ENCODE measurements at places on chromosomes 12 and 14. TPM values are rescaled to one million over a fixed set of nuclear protein-coding genes. Genes with fewer than 3 reads are reported as not detected.

DNA sequence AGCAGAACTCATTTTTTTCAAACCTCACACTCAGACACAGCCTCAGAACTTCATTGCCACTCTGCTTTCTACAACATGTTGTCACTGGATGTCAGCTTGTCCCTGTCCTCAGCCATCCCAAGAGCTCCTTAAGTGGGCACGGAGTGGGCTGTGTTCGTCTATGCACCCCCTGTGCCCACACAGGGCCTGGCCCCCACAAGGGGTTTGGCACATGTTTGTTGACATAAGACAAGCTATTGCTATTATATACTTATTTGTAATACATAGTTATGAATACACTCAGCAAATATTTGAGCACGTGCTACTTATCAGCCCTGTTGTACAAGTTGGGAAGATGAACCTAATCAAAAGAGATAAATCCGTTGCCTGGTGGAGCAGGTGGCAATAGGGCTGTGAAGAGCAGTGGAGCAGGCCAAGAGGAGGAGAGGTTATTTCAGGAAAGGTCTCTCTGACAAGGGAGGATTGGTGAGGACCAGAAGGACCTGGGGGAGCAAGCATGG, 4.3 kb upstream of the BDKRB1 start:
- peaks cover 17% of the 10 kb centered on the region for H3K27me3 ChIP-seq
- no peak overlapping the region for H3K4me3 ChIP-seq
- DNase-seq: no peak
- no peaks in the 10 kb centered on the region for H3K36me3 ChIP-seq
- no peaks in the 10 kb centered on the region for H3K4me1 ChIP-seq

- H3K27me3 ChIP-seq: no peaks in the 10 kb centered on the region
- no peaks in the 10 kb centered on the region for H3K4me1 ChIP-seq
- H3K27ac ChIP-seq: no peak overlapping the region
- no peaks in the 10 kb centered on the region for H3K36me3 ChIP-seq
- no peak overlapping the region for H3K4me3 ChIP-seq
Measured at GRCh38 chr14:84080944-84081343, 1449.0 kb upstream of the FLRT2 start.

DIO2 gene
- 0.41 TPM for total RNA-seq

CPM gene
- not detected for total RNA-seq

GRCh38 chr14:26330982-26331381, 266.9 kb downstream of the NOVA1 start:
- no peaks in the 10 kb centered on the region for H3K4me1 ChIP-seq
- no peaks in the 10 kb centered on the region for H3K36me3 ChIP-seq

DNA sequence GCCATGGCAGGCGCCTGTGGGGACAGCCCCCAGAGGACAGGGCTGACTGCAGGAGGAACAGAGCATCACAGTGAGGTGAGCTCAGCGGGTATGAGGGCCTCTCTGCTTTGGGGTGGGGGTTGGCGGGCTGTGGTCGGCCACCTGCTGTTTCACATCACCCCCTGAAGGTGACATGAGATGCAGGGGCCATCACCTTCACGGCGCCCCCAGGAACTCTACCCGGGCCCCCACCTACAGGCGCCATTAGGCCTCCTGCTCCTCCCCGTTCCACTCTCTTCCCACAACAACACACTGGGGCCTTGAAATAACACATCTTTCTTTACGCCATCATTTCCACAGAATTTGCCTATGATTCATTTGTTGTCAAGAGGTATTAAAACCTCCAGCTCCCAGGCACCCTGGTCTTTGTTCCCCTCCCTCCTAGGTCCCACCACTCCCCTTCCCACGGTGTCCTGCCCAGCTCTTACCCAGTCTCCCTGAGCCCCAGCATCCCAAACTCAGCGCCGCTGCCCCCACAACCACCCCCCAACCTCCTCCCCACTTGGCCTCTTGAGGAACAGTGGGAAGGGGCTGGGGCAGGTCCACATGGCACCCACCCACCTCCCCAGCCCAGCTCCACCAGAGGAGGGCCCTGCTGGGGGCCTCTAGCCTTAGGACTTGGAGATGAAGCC, 12.7 kb upstream of the HDAC7 start:
- peaks cover 38% of the 10 kb centered on the region for H3K4me1 ChIP-seq
- H3K4me3 ChIP-seq: no peak overlapping the region
- no peaks in the 10 kb centered on the region for H3K36me3 ChIP-seq
- DNase-seq: no peak
- H3K27ac ChIP-seq: no peak overlapping the region
- no peaks in the 10 kb centered on the region for H3K27me3 ChIP-seq

DNA sequence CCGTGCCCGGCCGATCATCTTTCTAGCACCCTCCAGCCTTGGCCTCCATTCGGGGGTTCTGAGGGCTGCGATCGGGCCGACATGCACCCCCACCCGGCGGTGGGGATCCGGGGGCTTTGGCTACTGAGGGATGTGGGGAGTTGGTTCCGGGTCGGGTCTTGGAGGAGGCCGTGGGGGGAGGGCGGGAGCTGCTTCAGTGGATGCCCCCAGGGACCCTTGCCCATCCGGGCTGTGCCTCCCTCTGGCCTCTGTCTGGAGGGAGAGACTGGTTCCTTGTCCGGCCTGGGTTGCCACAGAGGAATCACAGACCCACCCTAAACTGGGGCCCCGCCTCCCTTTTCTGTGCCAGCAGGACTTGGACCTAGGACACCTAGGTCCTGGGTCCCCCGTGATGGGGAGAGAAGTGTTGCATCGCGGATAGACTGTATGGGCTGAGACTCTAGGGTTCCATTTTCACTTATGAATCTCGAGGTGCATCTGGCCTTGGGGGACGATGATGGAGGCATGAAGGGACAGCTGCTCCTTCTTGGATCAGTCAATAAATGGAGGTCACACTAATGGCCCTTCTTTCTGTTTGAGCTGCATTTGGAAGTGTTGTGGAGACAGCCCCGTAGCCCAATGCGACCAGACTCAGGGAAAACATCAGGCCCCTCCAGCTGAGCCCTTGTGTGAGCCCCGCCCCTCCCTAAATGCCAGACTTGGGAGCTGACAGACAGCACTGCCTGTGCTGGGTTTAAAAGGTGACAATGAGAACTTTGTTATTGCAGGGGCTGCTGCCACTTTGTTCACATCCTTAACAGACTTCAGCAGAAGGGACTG, 577 bp downstream of the DTX3 start:
- peak overlapping the region; percentile 82 for H3K27ac ChIP-seq
- no peak for DNase-seq
- H3K27me3 ChIP-seq: no peaks in the 10 kb centered on the region
- peak overlapping the region; percentile 95 for H3K4me3 ChIP-seq
- H3K4me1 ChIP-seq: peaks cover 37% of the 10 kb centered on the region
- H3K36me3 ChIP-seq: peaks cover 19% of the 10 kb centered on the region

DNA sequence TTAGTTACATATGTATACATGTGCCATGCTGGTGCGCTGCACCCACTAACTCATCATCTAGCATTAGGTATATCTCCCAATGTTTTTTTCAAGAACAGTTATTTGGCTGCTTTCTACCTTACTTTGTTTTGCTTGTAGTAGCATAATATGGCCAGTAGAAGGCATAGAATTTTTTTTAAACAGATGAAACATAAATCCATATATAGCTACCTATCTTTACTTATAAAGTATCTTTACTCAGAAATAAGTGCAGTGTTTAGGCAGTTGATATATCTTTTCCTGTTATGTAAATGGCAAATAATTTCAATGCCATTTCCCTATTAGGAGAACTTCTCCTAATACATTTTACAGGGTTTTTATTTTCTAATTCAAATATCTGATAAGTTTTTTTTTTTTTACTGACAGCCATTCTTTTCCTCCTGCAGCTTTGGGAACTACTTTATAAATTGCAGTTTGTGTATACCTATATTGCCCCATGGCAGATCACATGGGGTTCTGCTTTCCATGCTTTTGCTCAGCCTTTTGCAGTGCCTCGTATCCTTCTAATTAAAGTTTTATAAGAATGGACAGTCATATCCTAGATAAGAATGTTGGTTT, 143.1 kb downstream of the PCNX1 start:
- H3K4me1 ChIP-seq: peaks cover 11% of the 10 kb centered on the region
- H3K27ac ChIP-seq: no peak overlapping the region

GRCh38 chr12:128994856-128995255, 141.6 kb downstream of the GLT1D1 start:
- no peaks in the 10 kb centered on the region for H3K27me3 ChIP-seq
- H3K27ac ChIP-seq: no peak overlapping the region
- H3K36me3 ChIP-seq: no peaks in the 10 kb centered on the region
- no peaks in the 10 kb centered on the region for H3K4me1 ChIP-seq

RIN3 gene
- total RNA-seq: 12.1 TPM

- peaks cover 14% of the 10 kb centered on the region for H3K27me3 ChIP-seq
- H3K36me3 ChIP-seq: no peaks in the 10 kb centered on the region
- no peak for DNase-seq
Measured at GRCh38 chr12:68559246-68559645, 51.5 kb upstream of the RAP1B start.

DNA sequence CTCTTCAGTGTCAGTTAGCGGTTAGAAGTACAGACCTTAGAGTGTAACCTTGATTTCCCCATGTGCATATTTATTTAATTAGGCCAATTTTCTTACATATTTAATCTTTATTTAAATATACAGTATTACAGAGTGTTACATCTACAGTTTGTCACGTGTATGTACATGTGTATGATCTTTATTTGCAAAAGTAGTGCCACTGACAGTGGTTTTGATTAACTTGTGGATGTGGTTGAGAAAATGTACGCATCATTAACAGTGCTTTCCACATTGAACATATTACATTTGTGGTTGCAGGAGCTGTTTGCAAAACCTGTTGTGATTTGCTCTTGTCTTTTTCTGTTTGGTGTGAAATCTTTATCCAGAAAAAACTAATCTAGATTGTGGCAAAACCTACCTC, 535.5 kb downstream of the FLRT2 start:
- no peaks in the 10 kb centered on the region for H3K36me3 ChIP-seq
- H3K27me3 ChIP-seq: no peaks in the 10 kb centered on the region
- no peak for DNase-seq
- no peak overlapping the region for H3K4me3 ChIP-seq

DNA sequence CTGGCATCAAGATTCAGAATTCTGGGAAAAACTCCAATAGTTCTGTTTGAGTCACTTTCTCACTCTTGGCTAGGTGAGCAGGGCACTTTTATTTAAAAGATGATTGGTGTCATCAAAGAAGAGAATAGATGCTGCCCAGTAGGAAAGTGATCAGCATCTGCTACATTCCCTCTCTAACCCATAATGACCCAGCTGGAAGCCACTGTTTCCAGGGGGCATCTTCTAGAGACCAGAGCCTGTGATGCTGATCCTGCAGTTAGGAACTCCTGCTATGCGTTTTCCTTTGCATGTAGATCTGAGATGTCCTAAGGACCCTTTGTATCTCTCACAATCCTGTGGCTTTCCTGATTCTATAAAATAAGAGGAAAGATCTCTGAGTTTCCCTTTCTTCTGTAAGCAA, 79.9 kb upstream of the TMTC1 start:
- peaks cover 3% of the 10 kb centered on the region for H3K27me3 ChIP-seq
- no peaks in the 10 kb centered on the region for H3K36me3 ChIP-seq
- H3K4me3 ChIP-seq: no peak overlapping the region
- no peak for DNase-seq
- H3K27ac ChIP-seq: no peak overlapping the region

DNA sequence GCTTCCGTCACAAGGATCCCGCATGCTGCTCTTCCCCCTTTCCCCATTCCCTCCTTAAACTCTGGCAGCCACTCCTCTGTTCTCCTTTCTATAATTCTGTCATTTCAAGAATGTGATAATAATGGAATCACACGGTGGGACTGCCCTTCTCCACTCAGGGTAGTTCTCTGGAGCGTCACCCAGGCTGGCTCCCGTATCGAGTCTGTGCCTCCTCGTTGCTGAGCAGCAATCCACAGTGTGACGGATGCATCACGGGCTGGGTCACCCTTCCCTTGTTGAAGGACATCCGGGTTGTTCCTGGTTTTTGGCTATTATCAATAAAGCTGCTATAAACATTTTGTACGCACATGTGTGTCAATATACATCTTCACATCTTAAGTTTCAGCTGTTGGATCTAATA, 5.7 kb upstream of the SYNE3 start:
- H3K27ac ChIP-seq: no peak overlapping the region
- no peak for DNase-seq
- peaks cover 31% of the 10 kb centered on the region for H3K27me3 ChIP-seq
- no peaks in the 10 kb centered on the region for H3K36me3 ChIP-seq
- no peak overlapping the region for H3K4me3 ChIP-seq

DNA sequence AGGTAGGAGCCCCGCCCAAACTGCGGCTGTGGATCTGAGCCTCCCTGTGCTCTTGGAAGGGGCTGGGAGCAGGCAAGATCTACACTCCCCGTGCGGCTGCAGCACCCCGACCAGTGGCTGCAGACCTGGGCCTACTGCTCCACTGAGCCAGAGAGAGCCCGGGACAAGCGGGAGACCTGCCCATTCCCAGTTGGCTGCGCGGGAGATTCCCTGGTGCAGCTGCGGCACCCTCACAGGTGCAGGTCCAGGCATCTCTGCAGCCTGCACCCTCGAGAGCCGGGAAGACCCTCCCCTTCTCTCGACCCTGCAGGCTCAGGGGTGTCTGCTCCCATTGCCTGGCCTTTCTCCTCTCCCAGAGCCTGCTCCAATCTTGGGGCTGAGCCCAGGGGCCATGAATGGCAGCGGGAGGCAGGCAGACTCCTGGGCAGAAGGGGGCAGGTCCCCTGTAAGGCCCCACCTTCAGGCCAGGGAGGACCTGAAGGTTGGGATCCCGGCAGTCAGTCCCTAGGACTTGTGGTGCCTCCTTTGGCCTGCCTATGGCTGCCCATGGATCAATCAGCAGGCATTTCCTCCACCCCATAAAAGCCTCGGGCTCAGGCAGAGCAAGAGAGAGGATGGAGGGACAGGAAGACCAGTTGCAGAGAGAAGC, 8.8 kb upstream of the A2M start:
- H3K36me3 ChIP-seq: no peaks in the 10 kb centered on the region
- H3K4me1 ChIP-seq: peaks cover 10% of the 10 kb centered on the region
- no peak for DNase-seq
- no peak overlapping the region for H3K4me3 ChIP-seq

DNA sequence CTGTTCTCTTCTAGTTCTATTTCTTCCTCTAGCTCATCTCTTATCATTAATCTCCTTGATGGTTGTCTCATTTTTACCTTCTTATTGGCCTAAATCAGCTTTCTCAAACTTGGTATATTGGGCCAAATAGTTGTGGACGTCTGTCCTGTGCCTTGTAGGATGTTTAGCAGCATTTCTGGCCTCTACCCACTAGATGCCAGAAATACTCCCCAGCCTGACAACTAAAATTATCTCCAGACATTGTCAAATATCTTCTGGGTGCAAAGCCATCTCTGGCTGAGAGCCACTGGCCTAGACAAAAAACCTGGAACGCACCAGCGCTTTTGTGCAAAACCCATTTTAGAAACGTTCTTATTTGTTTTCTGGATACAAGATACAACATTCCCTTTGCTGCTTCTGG, 38.8 kb upstream of the LRRC10 start:
- H3K27me3 ChIP-seq: no peaks in the 10 kb centered on the region
- no peak overlapping the region for H3K27ac ChIP-seq
- peaks cover 6% of the 10 kb centered on the region for H3K4me1 ChIP-seq
- DNase-seq: no peak

CLEC2A gene
- not detected for total RNA-seq

- peaks cover 16% of the 10 kb centered on the region for H3K4me1 ChIP-seq
- H3K36me3 ChIP-seq: no peaks in the 10 kb centered on the region
- H3K27ac ChIP-seq: no peak overlapping the region
- no peak for DNase-seq
- no peaks in the 10 kb centered on the region for H3K27me3 ChIP-seq
Measured at GRCh38 chr12:12315838-12316237, 34.2 kb downstream of the MANSC1 start.

ACOT6 gene
- not detected for total RNA-seq

GRCh38 chr12:131209082-131210070, 255.7 kb downstream of the ADGRD1 start:
- no peak overlapping the region for H3K4me3 ChIP-seq
- peak overlapping the region; percentile 6 for H3K27ac ChIP-seq
- H3K4me1 ChIP-seq: no peaks in the 10 kb centered on the region
- H3K27me3 ChIP-seq: no peaks in the 10 kb centered on the region

GRCh38 chr12:100199347-100200149, 1.1 kb upstream of the ACTR6 start:
- peak overlapping the region; percentile 98 for H3K4me3 ChIP-seq
- H3K27ac ChIP-seq: no peak overlapping the region
- no peaks in the 10 kb centered on the region for H3K36me3 ChIP-seq
- peaks cover 21% of the 10 kb centered on the region for H3K4me1 ChIP-seq
- peak; percentile 29 for DNase-seq

Data from neural crest cell (in vitro differentiated cells).